NCI-H2081 (cell line): ENCODE measurements at places on chromosomes 6 and 20.

DNA sequence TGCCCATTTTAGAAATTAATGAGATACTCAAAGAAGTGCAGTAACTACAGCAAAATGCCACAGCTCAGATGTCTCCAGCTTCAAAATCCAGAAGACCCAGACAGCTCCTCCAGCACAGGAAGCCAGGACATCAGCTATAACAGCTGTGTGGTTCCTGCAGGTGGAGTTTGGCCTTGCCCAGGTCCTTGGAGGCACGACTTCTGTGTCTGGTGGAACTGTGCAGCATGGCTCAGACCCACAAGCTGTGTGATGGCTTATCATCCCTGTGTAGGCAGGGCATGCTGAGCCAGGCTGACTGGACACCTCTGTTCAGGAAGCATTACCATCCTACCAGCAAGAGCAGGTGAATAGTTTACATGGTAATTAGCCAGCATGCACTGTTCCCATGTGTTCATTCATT is 26.5 kb upstream of the CD93 start:
- DNase-seq, result no peak

- DNase-seq, result peak; percentile 53
These were observed 10.6 kb downstream of the RPS10 start for GRCh38 chr6:34414999-34415858.

- peak; percentile 4 for DNase-seq
These were observed 28.3 kb downstream of the PTGIS start for GRCh38 chr20:49539481-49540231.

DNA sequence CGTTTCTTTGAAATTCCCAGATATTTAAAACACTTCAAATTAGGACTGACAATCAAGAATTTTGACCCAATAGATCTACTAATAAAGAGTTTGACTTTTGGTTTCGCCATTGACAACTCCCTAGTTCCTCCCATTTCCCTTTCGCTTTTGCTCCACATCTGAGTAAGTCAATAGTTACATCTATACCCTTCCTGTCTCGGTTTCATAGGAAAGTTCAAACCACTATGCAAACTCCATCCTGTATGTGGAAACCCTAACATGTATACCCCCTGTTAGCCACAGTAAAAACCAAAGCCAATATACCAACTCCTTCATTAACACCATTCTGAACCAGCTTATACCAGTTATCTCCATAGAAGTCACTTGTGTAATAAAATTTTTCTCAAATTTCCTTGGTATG is 311.1 kb downstream of the MMUT start:
- no peak for DNase-seq

- DNase-seq, result no peak
These were observed 113.6 kb downstream of the PFDN4 start for GRCh38 chr20:54321352-54322087.

DNA sequence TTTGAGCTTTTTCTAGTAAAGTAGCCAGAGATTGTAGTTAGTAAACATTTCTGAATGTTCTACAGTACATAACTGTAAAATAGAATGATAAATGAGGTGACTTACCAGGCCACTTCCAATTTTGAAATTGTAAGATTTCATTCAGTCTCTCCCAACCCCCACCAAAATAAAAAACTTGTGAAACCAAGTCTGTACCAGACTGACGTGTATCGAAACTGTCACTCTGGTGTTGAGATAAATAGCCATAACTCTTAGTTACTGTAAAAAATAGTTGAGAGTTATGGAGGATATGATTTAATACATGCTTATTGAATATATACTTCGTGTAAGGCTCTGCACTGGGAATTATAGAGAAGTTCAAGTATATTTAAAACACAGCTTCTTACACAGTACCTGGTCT is 455.7 kb downstream of the PLCB1 start:
- DNase-seq, result no peak

GRCh38 chr20:57747861-57748481 is 38.2 kb upstream of the PMEPA1 start:
- DNase-seq, result no peak

DNA sequence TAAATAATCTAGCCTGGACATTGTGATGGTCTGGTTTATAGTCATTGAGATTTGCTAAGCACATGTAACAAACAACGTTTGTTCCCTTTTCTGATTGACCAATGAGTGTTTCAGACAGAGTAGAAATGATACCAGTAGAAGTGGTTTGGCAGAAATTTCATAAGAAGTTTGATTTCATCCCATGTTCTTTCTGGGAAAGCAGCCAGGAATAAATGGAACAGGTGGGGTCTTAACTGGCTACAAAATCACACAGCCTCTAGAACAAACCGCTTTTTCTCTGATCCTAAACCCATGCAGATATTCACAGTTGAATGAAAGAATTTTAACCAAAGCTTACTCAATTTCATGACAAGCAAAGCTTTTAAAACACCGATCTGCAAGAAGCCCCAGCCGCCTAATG is 227.5 kb downstream of the UST start:
- DNase-seq, result no peak

DNA sequence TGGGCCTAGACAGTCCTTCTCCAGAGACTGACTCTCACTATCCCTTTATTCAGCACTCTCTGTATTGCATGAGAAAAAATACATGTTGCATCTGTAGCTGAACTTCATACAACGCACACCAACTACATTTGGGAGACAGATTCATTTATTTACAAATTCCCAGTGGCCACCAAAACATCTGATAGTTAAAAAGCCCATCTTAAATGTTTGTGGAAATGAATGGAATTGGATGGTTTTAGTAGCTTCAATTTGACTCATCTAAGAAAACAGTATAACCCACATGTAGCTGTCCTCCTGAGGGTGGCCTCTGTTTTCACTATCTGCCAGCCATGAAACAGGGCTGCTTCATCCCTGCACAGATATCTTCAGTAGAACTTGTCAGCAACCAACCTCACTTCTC is 116.3 kb downstream of the PCSK2 start:
- no peak for DNase-seq

GRCh38 chr6:31113861-31114540 is 599 bp upstream of the PSORS1C1 start:
- DNase-seq, result no peak
